ENCODE measurements at places on chromosomes 16 and 17. TPM values are rescaled to one million over a fixed set of nuclear protein-coding genes. Genes with fewer than 3 reads are reported as not detected.

DNA sequence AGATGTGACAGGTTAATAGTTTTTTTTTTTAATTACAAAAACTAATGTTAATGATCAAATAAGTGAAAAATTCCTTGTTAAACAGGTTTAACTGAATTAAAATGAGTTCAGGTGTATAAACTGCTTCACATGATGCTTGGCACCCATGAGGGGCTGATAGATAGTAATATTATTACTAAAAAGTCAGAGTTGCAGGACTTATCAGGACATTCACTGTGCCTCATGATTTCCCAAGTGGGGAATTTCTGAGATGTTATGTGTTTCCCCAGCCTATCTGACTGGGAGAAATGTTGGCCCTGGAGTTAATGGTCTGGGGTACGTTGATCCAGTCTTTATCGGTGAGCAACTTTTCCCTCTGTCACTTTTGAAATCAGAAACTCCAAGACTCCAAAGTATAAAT is 102.1 kb downstream of the PLCG2 start:
- H3K4me1 ChIP-seq = no peaks in the 10 kb centered on the region
- no peak overlapping the region for H3K4me3 ChIP-seq
- DNase-seq = no peak
- H3K36me3 ChIP-seq = no peaks in the 10 kb centered on the region
- H3K27me3 ChIP-seq = peaks cover 66% of the 10 kb centered on the region

DNA sequence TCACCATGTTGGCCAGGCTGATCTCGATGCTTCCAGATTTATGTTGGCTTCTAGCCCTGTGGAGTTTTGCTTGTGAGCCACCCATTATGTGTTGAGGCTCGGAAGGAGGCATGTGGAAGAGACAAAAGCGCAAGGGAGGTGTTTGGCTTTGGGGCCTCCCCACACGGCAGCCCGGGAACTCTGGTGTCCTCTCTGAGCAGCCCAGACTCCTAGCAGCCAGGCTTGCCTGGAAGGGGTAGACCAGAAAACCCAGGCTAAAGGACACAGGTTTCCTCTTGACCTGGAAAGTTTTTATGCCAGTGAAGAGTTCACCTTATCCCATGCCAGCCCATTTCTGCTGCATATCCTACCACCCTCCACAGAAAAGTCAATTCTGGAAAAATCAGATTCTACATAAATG is 21.0 kb downstream of the SDR42E2 start:
- peaks cover 7% of the 10 kb centered on the region for H3K4me1 ChIP-seq
- no peak overlapping the region for H3K4me3 ChIP-seq
- no peaks in the 10 kb centered on the region for H3K36me3 ChIP-seq
- no peak overlapping the region for H3K27ac ChIP-seq
- no peak for DNase-seq

AOC3 gene
- 7.4 TPM for total RNA-seq

FBXO39 gene
- 0.59 TPM for total RNA-seq

- H3K27ac ChIP-seq = no peak overlapping the region
- peaks cover 13% of the 10 kb centered on the region for H3K4me1 ChIP-seq
- no peaks in the 10 kb centered on the region for H3K27me3 ChIP-seq
- peaks cover 19% of the 10 kb centered on the region for H3K36me3 ChIP-seq
Observed at GRCh38 chr16:67674851-67675578, 8.4 kb downstream of the C16orf86 start.

- H3K36me3 ChIP-seq = no peaks in the 10 kb centered on the region
- H3K4me1 ChIP-seq = peaks cover 33% of the 10 kb centered on the region
- peak overlapping the region; percentile 74 for H3K27ac ChIP-seq
- peak overlapping the region; percentile 47 for H3K4me3 ChIP-seq
Observed at GRCh38 chr17:4247971-4248388, 15.8 kb downstream of the ANKFY1 start.

GRCh38 chr17:1951920-1952319 is 73.2 kb downstream of the RTN4RL1 start:
- peaks cover 15% of the 10 kb centered on the region for H3K27me3 ChIP-seq
- H3K36me3 ChIP-seq = no peaks in the 10 kb centered on the region
- DNase-seq = no peak

DNA sequence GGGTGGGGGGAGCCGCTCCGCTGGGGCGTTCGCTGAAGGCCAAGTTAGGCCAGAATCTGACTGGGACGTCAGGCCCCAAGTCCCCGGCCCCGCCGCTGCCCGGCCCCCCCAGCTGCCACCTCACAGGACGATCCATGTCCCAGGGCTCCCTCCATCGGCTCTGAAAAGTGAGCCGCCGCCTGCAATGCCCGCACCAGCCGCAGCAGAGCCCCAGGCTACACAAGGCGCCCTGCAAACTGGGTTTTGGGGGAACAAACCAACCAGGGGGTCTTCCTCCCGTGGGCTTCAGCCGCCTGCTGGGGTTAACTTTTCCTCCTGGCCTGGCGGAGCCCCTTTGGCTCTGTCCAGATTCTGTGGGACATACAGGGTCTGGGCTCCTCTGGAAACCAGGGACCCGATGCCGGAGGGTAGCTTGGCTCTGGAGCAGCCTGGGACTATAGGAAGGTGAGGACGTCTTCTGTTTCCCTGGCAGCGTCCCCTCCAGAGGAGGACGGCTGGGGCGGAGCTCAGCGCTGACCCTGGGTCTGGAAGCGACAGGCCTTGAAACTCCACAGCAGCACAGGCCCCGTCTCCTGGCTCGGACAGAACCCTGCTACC is 835 bp downstream of the NME4 start:
- H3K4me3 ChIP-seq = peak overlapping the region; percentile 63
- peaks cover 60% of the 10 kb centered on the region for H3K36me3 ChIP-seq
- H3K27me3 ChIP-seq = no peaks in the 10 kb centered on the region
- DNase-seq = peak; percentile 78
- peaks cover 9% of the 10 kb centered on the region for H3K4me1 ChIP-seq

- H3K4me3 ChIP-seq = no peak overlapping the region
- H3K27ac ChIP-seq = no peak overlapping the region
- H3K4me1 ChIP-seq = no peaks in the 10 kb centered on the region
- DNase-seq = no peak
Observed at GRCh38 chr17:10125531-10126275, 72.7 kb downstream of the GAS7 start.

DNA sequence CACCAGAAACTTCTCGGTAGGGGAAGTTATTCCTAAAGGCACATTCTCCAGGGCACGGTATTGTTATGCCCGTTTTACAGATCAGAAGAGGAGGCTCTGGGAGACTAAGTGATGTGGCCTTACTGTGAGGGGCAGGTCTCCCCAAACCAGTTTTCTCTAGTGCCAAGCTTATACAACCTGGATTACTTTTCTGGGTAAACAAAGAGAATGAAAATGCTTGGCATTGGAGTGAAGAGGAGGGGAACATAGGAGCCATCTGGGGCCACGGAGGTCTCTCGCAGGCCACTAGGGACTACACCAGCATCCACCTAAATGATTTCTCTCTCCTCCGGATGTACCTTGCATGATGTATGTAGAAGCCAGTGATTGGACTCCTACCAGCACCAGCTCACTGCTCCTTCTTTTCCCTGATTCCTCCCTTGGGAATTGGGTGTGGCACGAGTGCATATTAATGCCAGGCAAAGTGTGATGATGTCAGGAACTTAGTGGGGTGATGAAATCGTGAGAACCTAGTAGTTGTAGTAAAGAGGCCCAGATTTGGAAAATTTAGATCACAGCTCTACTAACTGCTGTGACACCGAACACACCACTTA is 674 bp downstream of the TOM1L1 start:
- no peaks in the 10 kb centered on the region for H3K27me3 ChIP-seq
- H3K36me3 ChIP-seq = peaks cover 26% of the 10 kb centered on the region
- H3K27ac ChIP-seq = peak overlapping the region; percentile 82
- DNase-seq = peak; percentile 2

DNA sequence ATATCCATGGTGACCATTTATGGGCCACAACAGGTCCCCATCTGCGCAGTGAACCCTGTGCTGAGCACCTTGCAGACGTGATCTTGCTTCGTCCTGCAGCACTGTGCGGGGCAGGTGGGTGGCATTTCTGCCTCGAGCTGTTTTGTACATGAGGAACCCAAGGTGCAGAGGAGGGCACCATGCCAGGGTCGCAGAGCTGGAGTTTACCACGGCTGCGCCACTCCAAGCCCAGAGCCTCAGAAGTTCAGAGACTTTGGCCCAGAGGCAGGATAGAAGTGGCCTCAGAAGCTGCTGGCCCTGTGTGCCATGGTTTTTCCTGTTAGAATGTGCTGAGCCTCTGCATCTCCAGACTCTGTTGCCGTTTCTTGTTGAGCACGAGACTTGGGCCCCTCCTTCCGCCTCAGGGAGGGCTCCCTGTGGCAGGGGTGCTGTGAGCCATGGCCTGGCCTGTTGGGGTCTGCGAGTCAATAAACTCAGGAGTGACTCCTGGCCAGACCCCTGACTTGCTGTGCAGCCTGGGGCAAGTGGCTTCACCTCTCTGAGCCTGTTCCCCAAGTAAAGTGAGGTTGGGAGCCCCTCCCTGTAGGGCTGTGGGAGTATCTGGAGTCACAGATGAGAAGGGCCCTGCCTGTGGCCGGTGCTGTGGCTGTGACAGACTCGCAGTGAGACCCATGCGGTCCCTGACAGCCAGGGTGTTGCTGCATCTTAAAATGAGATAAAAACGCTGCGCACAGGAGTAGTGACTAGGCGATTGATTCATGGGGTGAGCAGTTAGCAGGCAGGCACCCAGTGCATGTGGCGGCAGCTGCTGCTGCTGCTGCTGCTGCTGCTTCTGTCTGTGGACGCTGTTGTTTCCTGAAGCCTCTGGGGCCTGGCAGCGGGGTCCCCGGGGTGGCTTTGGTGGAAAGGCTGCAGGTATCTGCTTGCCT is 11.8 kb downstream of the MAP2K3 start:
- H3K36me3 ChIP-seq = peaks cover 69% of the 10 kb centered on the region
- H3K27me3 ChIP-seq = no peaks in the 10 kb centered on the region
- no peak overlapping the region for H3K4me3 ChIP-seq
- H3K27ac ChIP-seq = no peak overlapping the region
